CD4-positive, alpha-beta T cell (primary cell): ENCODE measurements at places on chromosomes 11 and 22.

DNA sequence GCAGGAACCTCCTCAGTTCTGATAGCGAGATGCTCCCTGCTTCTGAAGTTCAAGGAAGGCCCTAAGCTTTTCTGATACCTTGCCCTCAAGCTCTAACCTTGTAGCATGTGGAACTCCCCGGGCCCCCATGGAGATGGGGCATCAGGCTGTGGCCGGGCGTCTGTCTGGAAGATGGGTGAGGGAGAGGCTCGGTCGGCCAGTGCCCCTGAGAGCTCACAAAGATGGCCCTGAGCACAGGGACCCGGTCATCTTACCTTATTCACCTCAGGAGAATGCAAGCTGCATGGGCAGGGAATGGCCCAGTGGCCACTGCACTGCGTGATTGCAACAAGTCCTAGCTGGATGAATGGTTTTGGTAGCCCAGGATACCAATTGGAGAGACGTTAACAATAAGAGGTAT lies 830.3 kb downstream of the TBC1D22A start:
- H3K27me3 ChIP-seq = no peaks in the 10 kb centered on the region
- DNase-seq = no peak
- no peak overlapping the region for H3K27ac ChIP-seq
- H3K36me3 ChIP-seq = no peaks in the 10 kb centered on the region
- H3K4me1 ChIP-seq = no peaks in the 10 kb centered on the region
- H3K4me3 ChIP-seq = no peak overlapping the region

- no peaks in the 10 kb centered on the region for H3K36me3 ChIP-seq
- no peaks in the 10 kb centered on the region for H3K4me1 ChIP-seq
- no peak overlapping the region for H3K4me3 ChIP-seq
- H3K27ac ChIP-seq = no peak overlapping the region
- no peak for DNase-seq
Observed at GRCh38 chr22:46460857-46461256, 76.6 kb downstream of the CELSR1 start.

DNA sequence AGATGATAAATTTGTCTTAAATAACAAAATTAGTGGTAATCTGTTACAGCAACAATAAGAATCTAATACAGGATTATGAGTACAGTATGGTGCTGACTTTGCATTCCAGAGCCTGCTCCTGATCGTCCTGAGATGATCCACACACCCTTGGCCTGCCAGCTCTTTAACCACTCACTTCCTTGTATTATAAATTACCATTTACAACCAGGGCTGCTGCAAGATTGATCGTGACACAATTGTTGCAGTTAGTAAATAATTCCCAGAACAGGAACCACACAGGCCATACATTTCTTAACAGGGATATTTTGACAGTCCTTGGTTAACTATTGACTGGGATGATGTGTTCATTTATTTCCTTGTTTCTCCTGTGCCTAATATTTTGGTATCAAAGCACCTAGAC lies 3.8 kb upstream of the CBLIF start:
- no peak for DNase-seq
- H3K27ac ChIP-seq = no peak overlapping the region
- H3K27me3 ChIP-seq = no peaks in the 10 kb centered on the region
- no peaks in the 10 kb centered on the region for H3K36me3 ChIP-seq
- no peaks in the 10 kb centered on the region for H3K4me1 ChIP-seq
- no peak overlapping the region for H3K4me3 ChIP-seq

- no peak overlapping the region for H3K27ac ChIP-seq
- no peak overlapping the region for H3K4me3 ChIP-seq
- H3K36me3 ChIP-seq = peaks cover 26% of the 10 kb centered on the region
- H3K4me1 ChIP-seq = peaks cover 12% of the 10 kb centered on the region
- H3K27me3 ChIP-seq = no peaks in the 10 kb centered on the region
Observed at GRCh38 chr22:17152340-17152739, 6.7 kb downstream of the HDHD5 start.

- H3K27ac ChIP-seq = no peak overlapping the region
- no peaks in the 10 kb centered on the region for H3K36me3 ChIP-seq
- DNase-seq = no peak
- H3K4me3 ChIP-seq = no peak overlapping the region
- no peaks in the 10 kb centered on the region for H3K27me3 ChIP-seq
- H3K4me1 ChIP-seq = peaks cover 3% of the 10 kb centered on the region
Observed at GRCh38 chr11:69195824-69196782, 40.4 kb downstream of the SMIM38 start.

DNA sequence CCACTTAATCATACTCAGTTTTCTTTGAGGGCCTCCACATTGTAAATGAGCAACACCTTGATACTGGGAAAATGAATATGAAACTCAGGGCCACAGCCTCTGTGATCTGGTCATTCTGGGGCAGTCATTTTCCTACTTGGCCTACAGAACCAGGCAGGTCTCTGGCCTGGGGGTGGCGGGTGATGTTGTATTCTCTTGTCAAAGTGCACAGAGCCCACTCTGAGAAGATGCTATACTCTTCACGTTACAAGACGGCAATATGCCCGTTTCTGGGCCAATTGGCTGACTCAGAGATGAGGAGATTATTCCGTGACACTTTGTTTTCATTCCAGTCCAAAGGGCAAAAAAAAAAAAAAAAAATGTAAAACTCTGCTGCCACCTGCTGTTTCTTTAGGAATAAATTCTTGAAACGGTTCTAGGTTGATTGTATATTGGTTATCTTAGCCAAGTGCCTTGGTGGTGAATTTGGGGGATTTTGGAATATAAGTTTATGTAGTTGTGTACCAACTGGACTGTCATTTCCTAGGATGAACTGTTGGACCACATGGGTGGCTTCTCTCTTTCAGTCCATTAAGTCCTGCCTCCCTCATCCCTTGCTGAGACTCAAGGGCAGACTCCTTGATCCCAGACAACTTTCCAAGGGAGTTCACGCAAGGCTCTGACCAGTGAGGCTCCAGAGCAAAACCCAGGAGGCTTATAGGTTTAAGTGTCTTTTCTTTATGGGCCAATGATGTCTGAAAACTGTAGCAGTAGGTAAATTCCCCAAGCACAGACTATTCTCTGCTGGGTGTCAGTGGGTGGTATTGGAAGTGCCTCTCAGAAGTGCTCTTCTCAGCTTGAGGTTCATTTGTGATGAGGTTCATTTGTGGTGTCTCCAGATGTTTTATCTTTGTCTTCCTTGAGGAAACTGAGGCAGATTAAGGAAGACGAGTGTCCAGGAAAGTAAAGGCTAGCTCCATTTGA lies 18.2 kb downstream of the ADM start:
- H3K27me3 ChIP-seq = no peaks in the 10 kb centered on the region
- H3K4me1 ChIP-seq = peaks cover 3% of the 10 kb centered on the region
- no peak overlapping the region for H3K27ac ChIP-seq

DNA sequence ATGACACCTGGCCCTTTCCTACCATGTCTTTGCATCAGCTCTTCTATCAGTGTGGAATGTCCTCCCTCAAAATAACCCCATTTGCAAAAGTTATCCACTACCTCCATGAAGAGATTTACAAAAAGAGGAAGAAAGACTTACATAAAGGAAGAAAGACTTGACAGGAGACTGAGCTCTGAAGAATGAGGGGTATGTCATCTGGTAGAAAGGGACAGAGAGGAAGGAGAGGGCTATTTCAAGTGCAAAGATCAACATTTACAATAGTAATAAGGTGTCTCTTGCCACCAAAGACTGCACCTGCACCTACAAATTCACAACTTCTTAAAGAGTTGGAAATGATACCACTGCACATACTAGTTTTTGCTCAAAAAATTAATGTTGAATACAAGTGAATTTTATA lies 18.2 kb downstream of the PAK1 start:
- H3K4me1 ChIP-seq = no peaks in the 10 kb centered on the region
- no peaks in the 10 kb centered on the region for H3K36me3 ChIP-seq
- no peak for DNase-seq
- no peak overlapping the region for H3K4me3 ChIP-seq
- H3K27me3 ChIP-seq = no peaks in the 10 kb centered on the region
- H3K27ac ChIP-seq = no peak overlapping the region

DNA sequence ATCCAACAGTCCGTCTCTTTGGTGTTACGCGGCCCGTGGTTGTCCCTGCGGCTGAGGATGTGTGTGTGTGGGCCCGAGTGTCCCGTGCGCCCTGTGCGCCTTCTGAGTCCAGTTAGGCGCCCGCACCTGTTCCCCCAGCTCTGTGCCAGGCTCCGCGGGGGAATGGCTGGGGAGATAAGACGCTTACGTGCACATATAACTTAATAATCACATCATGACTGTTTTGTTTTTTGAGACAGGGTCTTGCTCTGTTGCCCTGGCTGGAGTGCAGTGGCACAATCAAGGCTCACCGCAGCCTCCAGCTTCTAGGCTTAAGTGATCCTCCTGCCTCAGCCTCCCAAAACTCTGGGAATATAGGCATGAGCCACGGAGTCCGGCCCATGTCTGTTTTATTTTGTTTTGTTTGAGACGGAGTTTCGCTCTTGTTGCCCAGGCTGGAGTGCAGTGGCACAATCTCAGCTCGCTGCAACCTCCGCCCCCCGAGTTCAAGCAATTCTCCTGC lies 817 bp downstream of the ARL2 start:
- peak overlapping the region; percentile 87 for H3K4me3 ChIP-seq
- no peaks in the 10 kb centered on the region for H3K27me3 ChIP-seq
- peaks cover 13% of the 10 kb centered on the region for H3K36me3 ChIP-seq
- H3K27ac ChIP-seq = peak overlapping the region; percentile 83
- peaks cover 26% of the 10 kb centered on the region for H3K4me1 ChIP-seq

DNA sequence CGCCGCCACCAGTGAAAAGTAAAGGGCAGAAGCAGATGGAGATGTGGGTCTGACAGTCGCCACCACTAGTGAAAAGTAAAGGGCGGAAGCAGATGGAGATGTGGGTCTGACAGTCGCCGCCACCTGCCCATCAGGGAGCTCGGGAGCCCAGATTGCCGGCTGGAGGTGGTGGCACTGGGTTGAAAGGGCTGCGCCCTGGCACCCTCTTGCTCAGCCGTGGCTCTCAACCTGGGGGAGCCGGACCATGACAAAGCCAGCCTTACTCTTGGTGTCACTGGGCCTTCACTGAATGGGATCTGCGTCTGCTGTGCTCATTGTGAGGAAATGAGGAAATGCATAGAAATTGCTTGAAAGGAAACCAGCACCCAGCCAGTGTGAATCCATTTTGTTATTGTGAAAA lies 36.3 kb downstream of the AP2A2 start:
- H3K4me3 ChIP-seq = no peak overlapping the region
- no peaks in the 10 kb centered on the region for H3K27me3 ChIP-seq
- no peak for DNase-seq
- peaks cover 52% of the 10 kb centered on the region for H3K36me3 ChIP-seq
- no peak overlapping the region for H3K27ac ChIP-seq

DNA sequence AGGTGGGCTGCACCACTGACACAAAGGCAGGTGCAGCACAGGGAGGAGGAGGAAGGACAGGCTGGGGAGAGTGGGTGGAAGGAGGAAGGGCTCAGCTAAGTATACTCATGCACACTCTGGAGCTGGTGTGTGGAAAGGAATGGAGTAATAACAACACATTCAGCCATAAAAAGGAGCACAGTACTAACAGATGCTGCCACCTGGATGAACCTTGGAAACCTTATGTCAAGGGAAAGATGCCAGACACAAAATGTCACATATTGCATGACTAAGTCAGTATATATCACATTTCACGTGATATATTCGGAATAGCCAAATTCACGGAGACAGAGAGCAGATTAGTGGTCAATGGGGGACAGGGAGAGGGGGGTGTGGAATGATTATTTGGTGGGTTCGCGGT lies 389.6 kb upstream of the SYN3 start:
- H3K27me3 ChIP-seq = no peaks in the 10 kb centered on the region
- H3K27ac ChIP-seq = no peak overlapping the region
- no peaks in the 10 kb centered on the region for H3K36me3 ChIP-seq
- no peak for DNase-seq
- H3K4me3 ChIP-seq = no peak overlapping the region

DNA sequence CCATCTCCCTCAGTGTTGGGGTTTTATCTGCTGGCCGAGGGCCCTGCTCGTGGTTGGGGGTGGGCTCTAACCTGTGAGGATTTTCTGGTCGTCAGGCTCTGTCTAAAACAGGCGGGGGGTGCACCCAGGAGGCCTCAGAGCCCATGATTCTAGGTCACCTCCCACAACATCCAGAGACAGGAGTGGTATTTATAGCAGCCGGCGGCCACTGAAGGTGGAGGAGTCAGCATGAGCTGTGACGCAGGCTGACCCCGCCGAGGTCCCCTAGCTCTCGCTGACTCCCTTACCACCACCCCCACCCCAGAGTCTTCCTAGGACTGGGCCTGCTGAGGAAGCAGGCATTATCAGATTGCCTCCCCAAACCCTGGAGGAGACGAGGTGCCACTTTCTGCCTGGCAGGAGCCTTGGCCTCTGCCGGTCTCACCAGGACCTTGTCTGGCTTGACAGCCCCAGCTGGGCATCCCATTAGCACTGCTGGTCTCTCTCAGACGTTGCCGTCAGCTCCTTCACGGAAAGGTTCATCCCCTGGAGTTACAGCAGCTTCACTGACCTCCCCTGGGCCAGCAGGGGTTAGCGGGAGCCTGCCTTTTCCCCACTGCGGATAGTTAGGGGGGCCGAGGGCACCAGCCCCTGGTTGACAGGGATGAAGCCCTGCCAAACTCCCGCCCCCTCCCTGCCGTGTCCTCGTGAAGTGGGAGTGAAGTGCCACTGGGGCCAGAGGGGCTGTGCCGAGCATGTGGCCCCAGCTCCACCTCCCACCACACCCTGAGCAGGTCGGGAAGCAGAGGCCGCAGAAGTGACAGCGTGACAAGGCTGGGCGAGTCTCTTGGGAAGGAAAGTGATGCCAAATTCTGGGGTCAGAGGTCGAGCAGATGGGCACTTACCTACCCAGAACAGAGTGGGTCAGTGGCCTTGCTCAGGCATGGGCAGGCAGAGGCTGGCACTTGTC lies 26.5 kb downstream of the DAGLA start:
- H3K4me3 ChIP-seq = no peak overlapping the region
- no peaks in the 10 kb centered on the region for H3K27me3 ChIP-seq
- H3K36me3 ChIP-seq = no peaks in the 10 kb centered on the region
- no peak for DNase-seq
- peaks cover 7% of the 10 kb centered on the region for H3K4me1 ChIP-seq

GRCh38 chr22:23137905-23138561 lies 3.8 kb downstream of the RSPH14 start:
- H3K36me3 ChIP-seq = no peaks in the 10 kb centered on the region
- peaks cover 67% of the 10 kb centered on the region for H3K4me1 ChIP-seq
- DNase-seq = no peak
- H3K27me3 ChIP-seq = no peaks in the 10 kb centered on the region
- peak overlapping the region; percentile 66 for H3K27ac ChIP-seq

DNA sequence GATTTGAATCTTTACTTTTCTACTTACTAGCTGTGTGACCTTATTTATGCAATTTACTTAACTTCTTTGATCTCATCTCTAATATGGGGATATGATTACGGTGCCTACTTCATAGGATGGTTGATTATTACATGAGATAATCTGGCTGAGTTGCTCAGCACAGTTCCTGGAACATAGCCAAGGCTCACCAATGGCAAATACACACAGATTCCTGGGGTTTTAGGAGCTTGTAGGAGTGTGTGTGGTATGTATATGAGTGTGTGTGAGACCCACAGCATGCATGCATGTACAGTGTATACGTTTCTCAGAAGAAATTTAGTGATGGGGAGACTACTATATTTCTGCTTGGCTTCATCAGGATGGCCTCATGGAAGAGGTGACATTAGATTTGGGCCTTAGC lies 256.9 kb downstream of the KIRREL3 start:
- no peak overlapping the region for H3K4me3 ChIP-seq
- H3K27me3 ChIP-seq = peaks cover 4% of the 10 kb centered on the region
- H3K36me3 ChIP-seq = no peaks in the 10 kb centered on the region
- no peaks in the 10 kb centered on the region for H3K4me1 ChIP-seq

- no peaks in the 10 kb centered on the region for H3K27me3 ChIP-seq
- H3K27ac ChIP-seq = no peak overlapping the region
- no peak for DNase-seq
- H3K36me3 ChIP-seq = no peaks in the 10 kb centered on the region
Observed at GRCh38 chr11:28616160-28616965, 508.2 kb downstream of the METTL15 start.
